Bronchial smooth muscle cell (primary cell): ENCODE measurements at places on chromosomes 1 and 21. TPM values are rescaled to one million over a fixed set of nuclear protein-coding genes. Genes with fewer than 3 reads are reported as not detected.

TRABD2B gene
- under 0.01 TPM in 1 of 2 replicates, not detected in the other for total RNA-seq

OR2L3 gene
- total RNA-seq = not detected in 2 replicates

NSUN4 gene
- 9.8 and 11.4 TPM in 2 replicates for total RNA-seq

NUDT17 gene
- 1.6 and 2.4 TPM in 2 replicates for total RNA-seq

RGSL1 gene
- total RNA-seq = 0.32 TPM in 1 of 2 replicates, not detected in the other

TMEM125 gene
- not detected in 2 replicates for total RNA-seq

C1QTNF12 gene
- 2.1 and 2.8 TPM in 2 replicates for total RNA-seq

MEF2D gene
- total RNA-seq = 3.6 and 4.5 TPM in 2 replicates

WDR64 gene
- not detected in 2 replicates for total RNA-seq

KCNK1 gene
- total RNA-seq = 6.2 and 7.6 TPM in 2 replicates

OPTC gene
- not detected in 2 replicates for total RNA-seq

OR2L8 gene
- total RNA-seq = not detected in 2 replicates

WNT2B gene
- total RNA-seq = 4.6 and 5.7 TPM in 2 replicates

SPATA6 gene
- 5.3 and 7.9 TPM in 2 replicates for total RNA-seq

RASAL2 gene
- total RNA-seq = 6.5 and 7.3 TPM in 2 replicates

COL6A1 gene
- total RNA-seq = 1,262 and 2,390 TPM in 2 replicates

MX2 gene
- 0.34 and 0.63 TPM in 2 replicates for total RNA-seq

NES gene
- 30.8 and 63.4 TPM in 2 replicates for total RNA-seq

LRRIQ3 gene
- 0.77 and 1.1 TPM in 2 replicates for total RNA-seq

DEGS1 gene
- total RNA-seq = 30.1 and 45.6 TPM in 2 replicates

HMCN1 gene
- 33.9 and 52.2 TPM in 2 replicates for total RNA-seq

CD34 gene
- total RNA-seq = 0.16 and 0.34 TPM in 2 replicates

TRIM63 gene
- not detected in 2 replicates for total RNA-seq

DNAH14 gene
- 12.4 and 15.6 TPM in 2 replicates for total RNA-seq

DENND2C gene
- total RNA-seq = 1.5 and 3.0 TPM in 2 replicates

GABPB2 gene
- 15.3 and 28.5 TPM in 2 replicates for total RNA-seq

GSTM5 gene
- total RNA-seq = 3.9 and 13.4 TPM in 2 replicates

ILDR2 gene
- not detected in 2 replicates for total RNA-seq
